ENCODE measurements at places on chromosomes 12 and 14. TPM values are rescaled to one million over a fixed set of nuclear protein-coding genes. Genes with fewer than 3 reads are reported as not detected.

KRT2 gene
- 0.18 TPM for total RNA-seq

CDKN3 gene
- total RNA-seq: 11.3 TPM

DNM1L gene
- total RNA-seq: 184 TPM

RPGRIP1 gene
- 6.0 TPM for total RNA-seq

PLEK2 gene
- 0.64 TPM for total RNA-seq

PZP gene
- total RNA-seq: not detected

GRCh38 chr14:77103951-77104350 lies 5.9 kb downstream of the CIPC start:
- DNase-seq: no peak

GRCh38 chr12:67431411-67432020 lies 162.4 kb downstream of the CAND1 start:
- DNase-seq: no peak

DNA sequence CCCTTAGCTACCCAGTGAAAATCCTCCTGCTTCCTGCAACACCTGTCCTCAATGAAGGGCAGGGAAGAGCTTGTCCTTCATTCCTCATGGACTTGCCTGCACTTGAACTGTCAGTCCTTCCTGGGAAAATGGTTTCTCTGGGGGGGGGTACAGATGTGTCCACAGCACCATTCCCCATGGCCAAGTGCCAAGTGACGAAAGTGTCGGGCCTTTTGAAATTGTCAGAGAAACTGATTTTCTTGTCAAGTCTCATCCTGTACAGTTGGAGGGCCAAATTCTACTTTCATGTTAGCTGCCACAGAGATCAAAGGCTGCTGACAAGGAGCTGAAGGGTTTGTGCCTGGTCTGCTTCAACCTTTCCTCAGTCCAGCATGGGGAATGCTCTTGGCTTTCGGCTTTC lies 179.5 kb upstream of the PARP11 start:
- DNase-seq: no peak

DNA sequence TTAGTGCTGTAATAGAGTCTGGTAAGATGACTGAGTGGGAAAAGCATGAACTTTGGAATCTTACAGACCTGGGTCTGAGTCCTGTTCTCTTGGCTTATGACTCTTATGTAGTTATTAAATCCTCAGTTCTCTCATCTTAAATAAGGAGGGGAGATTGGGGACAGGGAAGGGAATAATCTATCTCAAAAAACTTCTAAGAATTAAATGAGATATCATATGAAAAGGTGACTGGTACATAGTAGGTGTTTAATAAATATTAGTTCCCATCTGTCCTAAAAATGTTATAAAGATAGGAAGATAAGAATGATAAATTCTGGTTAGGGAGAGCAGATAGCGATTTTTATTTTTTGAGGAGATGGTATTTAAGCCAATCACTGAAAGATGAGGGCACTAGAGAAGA lies 119.1 kb downstream of the INSM2 start:
- no peak for DNase-seq

- no peak for DNase-seq
Measured at GRCh38 chr14:86944434-86944833, 1048.5 kb downstream of the GALC start.

DNA sequence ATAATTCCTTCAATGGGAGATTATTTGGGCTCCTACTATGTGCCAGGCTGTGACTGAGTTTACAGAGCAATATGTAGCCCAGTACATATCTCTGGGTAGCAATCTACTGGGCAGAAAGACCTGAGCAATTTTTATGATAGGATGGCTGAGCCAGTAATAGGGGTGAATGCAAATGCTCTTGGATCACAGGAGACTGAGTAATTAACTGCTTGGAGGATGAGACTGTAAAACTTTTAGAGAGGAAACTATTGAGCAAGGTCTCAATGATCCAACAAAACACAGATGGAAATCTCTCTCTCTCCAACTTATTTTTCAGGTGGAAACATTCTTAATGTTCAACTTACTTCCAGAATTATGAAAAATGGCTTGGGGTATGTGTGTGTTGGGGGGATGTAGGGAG lies 402.2 kb downstream of the AEBP2 start:
- no peak for DNase-seq

DNA sequence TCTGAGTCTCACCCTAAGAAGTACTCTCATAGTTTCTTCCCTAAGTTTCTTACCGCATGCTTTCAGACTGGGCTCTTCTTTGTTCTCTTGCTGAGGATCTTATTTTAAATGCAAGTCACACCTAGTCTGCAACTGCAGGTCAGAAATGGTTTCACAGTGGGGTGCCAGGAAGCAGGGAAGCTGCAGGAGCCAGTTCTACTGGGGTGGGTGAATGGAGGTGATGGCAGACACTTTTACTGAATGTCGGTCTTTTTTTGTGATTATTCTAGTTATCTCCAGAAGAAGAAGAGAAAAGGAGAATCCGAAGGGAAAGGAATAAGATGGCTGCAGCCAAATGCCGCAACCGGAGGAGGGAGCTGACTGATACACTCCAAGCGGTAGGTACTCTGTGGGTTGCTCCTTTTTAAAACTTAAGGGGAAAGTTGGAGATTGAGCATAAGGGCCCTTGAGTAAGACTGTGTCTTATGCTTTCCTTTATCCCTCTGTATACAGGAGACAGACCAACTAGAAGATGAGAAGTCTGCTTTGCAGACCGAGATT lies 1.7 kb downstream of the FOS start:
- DNase-seq: no peak

- no peak for DNase-seq
Measured at GRCh38 chr12:87931812-87932211, 97.4 kb downstream of the C12orf50 start.

- no peak for DNase-seq
Measured at GRCh38 chr12:121810833-121811433, 7.1 kb downstream of the SETD1B start.

DNA sequence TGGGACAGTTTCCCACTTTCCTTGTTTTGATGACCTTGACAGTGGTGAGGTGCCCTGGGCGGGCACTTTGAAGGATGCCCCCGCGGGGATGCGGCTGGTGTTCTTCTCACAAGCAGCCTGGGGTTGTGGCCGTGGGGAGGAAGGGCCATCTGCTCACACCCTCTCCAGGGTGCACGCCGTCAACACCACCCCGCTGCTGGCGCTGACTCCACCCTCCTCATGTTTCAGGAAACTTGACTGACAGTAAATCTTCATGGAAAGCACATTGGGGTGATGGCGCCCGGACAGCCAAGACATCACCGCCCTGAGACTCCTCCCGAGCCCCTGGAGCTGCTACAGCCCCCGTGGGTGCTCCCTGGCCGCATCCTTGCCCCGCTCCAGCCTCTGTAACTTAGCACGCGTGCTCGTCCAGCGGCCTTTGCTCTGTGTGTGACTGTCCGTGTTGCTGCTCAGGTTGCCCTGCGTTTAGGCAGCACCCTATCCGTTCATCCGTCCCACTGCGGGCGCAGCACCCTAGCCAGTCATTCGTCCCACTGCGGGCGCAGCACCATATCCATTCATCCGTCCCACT lies 150.2 kb upstream of the C14orf180 start:
- DNase-seq: no peak

All from cerebellum (tissue), 4 donors.